Activated naive CD8-positive, alpha-beta T cell treated with anti-CD3 and anti-CD28 coated beads for 36 hours (primary cell): ENCODE measurements at places on chromosomes 6 and 20. TPM values are rescaled to one million over a fixed set of nuclear protein-coding genes. Genes with fewer than 3 reads are reported as not detected.

The OOEP gene
- not detected for total RNA-seq

The TTK gene
- 36.0 TPM for total RNA-seq

The ERVFRD-1 gene
- not detected for total RNA-seq

The RIMS1 gene
- total RNA-seq, result not detected

The SLC17A3 gene
- not detected for total RNA-seq

The LAMA5 gene
- 0.91 TPM for total RNA-seq

The MRAP2 gene
- total RNA-seq, result not detected

The ZCCHC3 gene
- total RNA-seq, result 23.3 TPM

The SLC4A11 gene
- 1.8 TPM for total RNA-seq

The POM121L2 gene
- total RNA-seq, result not detected

The ZSCAN16 gene
- 2.9 TPM for total RNA-seq

The C6orf58 gene
- total RNA-seq, result 0.18 TPM

The SIGLEC1 gene
- total RNA-seq, result not detected

The MEI4 gene
- total RNA-seq, result 0.04 TPM

The GHRH gene
- not detected for total RNA-seq

The CPNE5 gene
- 1.2 TPM for total RNA-seq

The CD109 gene
- total RNA-seq, result 12.4 TPM

The HLA-DRB5 gene
- 0.52 TPM for total RNA-seq

The SLC17A1 gene
- not detected for total RNA-seq

The MDFI gene
- total RNA-seq, result not detected

The GSTA2 gene
- not detected for total RNA-seq

The PBOV1 gene
- not detected for total RNA-seq

The IMPG1 gene
- total RNA-seq, result not detected

The IL17A gene
- not detected for total RNA-seq

The HSPA1B gene
- 21.6 TPM for total RNA-seq

The RPS18 gene
- total RNA-seq, result 3,940 TPM

The TRIM40 gene
- total RNA-seq, result not detected

The SPATA25 gene
- 1.0 TPM for total RNA-seq

The TPD52L1 gene
- 0.40 TPM for total RNA-seq

The CHRNA4 gene
- not detected for total RNA-seq

The XKR7 gene
- 0.04 TPM for total RNA-seq

The TINAG gene
- not detected for total RNA-seq

The ALDH5A1 gene
- 20.9 TPM for total RNA-seq

The SLPI gene
- total RNA-seq, result not detected

The WFDC12 gene
- total RNA-seq, result not detected

The MARCKS gene
- total RNA-seq, result 0.62 TPM

The TMEM200A gene
- total RNA-seq, result not detected

The PCK1 gene
- total RNA-seq, result not detected

The TBXT gene
- not detected for total RNA-seq

The PTGIS gene
- total RNA-seq, result 0.08 TPM

The BMP2 gene
- not detected for total RNA-seq

The TPD52L2 gene
- total RNA-seq, result 58.9 TPM

The LY86 gene
- 1.3 TPM for total RNA-seq

The APCDD1L gene
- total RNA-seq, result not detected

The FGD2 gene
- total RNA-seq, result 1.8 TPM

The CYP24A1 gene
- total RNA-seq, result not detected
